GM12878 (cell line): ENCODE measurements at places on chromosomes 7 and 10. TPM values are rescaled to one million over a fixed set of nuclear protein-coding genes. Genes with fewer than 3 reads are reported as not detected.
A peak's percentile ranks its signal among the peaks of the same experiment; 100 is the strongest.

Gene AZGP1
- total RNA-seq: 0.64 and 1.1 TPM in 2 replicates

Gene GPR141
- total RNA-seq: 1.1 and 1.2 TPM in 2 replicates

Gene CYP3A7
- not detected in 2 replicates for total RNA-seq

Gene NCF1
- total RNA-seq: 144 and 146 TPM in 2 replicates

Gene TAS2R4
- total RNA-seq: 0.33 and 0.35 TPM in 2 replicates

Gene HOXA10
- total RNA-seq: not detected in 2 replicates

Gene RBP3
- total RNA-seq: not detected in 2 replicates

DNA sequence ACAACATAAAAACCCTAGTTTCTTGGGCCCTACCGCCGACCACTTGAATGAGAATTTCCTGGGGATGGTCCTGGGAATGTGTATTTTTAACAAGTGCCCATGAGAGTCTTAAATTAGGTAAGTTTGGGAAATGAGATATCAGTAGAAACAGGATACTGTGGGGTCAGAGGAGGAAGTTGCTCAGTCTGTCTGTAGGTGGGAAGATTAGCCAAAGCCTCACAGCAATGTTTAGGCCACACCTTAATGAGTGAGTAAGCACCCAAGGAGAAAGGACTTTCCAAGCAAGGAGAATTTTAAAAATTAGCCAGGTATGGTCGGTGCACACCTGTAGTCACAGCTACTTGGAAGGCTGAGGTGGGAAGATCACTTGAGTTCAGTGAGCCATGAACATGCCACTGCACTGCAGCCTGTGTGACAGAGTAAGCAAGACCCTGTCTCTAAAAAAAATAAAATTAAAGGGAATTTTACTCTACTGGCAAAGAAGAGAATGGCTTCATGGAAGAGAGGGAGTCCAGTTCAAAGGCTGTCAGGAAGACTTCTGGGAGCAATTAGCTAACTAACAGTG, 31.9 kb downstream of the PAPSS2 start:
- no peak for DNase-seq

- peak; percentile 72 for DNase-seq
Measured at GRCh38 chr10:61961278-61961677, 59.8 kb downstream of the ARID5B start.

- peak; percentile 34 for DNase-seq
Measured at GRCh38 chr10:58384095-58384494, 1.1 kb upstream of the TFAM start.

DNA sequence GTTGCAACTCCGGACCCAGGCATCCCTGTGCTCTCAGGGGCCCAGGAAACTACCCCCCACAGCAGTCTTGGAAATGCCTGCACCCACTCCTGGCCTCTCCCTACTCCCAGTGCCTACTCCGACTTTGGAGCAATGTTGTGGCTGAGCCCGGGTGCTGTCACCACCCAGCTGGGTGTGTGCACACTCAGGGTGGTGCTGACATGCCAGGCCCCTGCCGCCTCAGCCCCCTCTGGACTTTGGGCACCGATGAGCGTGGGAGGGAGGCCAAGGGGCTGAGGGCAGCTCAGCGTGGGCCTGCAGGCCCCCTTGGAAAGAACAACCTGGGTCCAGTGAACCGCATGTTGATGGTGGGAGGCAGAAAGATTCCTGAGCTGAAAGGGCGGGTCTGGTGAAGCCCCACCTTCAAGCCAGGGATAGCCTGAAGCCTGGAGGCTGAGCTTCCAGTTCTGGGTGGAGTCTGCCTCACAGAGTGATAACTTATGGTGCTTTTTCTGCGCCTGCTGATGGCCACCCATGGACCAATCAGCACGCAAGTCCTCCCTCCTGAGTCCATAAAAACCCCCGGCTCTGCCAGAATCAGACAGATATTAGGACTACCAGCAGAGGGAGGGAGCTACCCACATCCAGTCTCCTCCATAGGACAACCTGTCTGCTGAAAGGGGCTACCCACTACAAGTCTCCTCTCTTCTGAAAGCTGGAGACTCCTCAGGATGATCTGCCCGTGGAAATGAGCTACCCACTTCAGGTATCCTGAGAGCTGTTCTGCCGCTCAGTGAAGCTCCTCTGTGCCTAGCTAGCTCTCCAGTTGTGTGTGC, 380.4 kb upstream of the SORCS1 start:
- no peak for DNase-seq

DNA sequence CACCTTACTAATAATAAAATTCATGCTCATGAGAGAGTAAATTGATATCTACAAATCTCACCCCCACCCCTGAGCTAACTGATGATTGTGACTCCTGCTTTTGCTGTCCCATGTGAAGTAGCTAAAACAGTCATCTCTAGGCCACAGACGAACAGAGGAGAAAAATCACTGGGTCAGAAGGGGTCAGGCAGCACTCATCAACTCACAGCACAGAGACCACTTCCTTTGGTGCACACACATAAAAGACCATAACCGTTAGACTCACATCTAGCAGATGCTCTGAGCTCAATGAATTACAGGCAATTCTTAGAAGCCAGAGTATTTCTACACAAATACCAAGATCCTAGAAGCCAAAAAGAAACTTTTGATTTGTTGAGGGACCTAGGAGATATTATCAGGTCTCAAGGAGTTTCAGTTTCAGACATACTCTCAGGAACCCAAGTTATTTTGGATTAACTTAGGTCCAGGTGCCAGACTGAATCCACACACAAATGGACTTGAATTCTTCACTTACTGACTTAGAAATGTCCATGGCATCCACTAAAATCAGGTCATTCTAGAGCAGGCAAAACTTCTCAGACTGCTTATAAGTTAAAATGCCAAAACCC, 65.0 kb upstream of the TES start:
- DNase-seq: no peak

DNA sequence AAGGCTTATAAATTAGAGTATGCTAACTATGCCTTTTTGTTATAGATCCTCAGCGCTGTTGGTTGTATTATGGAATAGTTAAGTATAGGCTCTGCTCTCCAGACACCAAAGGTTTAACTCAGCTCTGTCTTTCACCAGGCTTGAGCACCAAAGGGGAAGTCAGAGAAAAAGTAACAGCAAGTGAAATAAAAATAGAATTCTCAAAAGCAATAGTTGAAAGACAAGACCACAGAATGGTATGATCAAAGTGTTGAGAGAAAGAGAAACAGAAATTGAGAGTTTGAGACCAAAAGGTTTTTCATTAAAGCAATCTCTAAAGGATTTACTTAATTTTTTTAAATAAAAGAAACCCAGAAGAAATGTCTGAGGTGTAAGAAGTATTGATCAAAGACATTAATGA, 529.8 kb upstream of the C7orf33 start:
- peak; percentile 15 for DNase-seq

DNA sequence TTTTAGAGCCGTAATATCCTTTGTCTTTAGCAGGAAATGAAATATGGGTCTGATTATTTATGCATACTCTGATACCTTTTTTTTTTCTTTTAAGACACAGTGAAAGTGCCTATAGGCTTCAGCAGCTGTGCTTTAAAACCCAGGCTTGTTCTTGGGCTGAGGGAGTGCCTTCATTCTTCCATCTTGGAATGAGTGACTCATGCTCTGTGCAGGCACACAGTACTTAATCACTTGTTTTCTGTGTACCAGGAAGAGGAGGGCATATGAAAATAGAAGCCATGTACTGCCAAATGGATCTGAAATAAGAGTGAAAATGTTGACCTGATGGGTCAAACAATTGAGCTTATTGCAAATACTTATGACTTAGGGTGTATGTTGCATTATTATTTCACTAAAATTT, 12.0 kb downstream of the INPP5F start:
- no peak for DNase-seq

DNA sequence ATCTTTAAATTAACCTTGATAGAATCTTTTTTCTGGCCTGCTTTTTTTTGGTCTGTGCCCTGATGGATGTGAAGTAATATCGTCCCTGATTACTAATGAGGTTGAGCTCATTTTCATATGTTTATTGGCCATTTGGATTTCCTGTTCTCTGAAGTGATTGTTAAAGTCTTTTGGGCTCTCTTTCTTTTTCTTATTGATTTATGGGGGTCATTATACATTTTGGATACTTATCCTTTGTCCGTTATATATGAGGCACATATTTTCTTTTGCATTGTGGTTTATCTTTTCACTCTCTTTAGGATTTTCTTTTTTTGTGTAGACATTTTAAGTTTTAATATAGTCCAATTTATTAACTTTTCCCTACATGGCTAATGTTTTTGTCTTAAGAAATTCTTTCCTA, 12.6 kb downstream of the SLK start:
- no peak for DNase-seq

- no peak for DNase-seq
Measured at GRCh38 chr7:34025600-34025999, 120.3 kb downstream of the BMPER start.

GRCh38 chr10:86728056-86728455, 28.4 kb upstream of the BMPR1A start:
- no peak for DNase-seq

GRCh38 chr7:27802999-27803398, 63.0 kb downstream of the TAX1BP1 start:
- DNase-seq: no peak

GRCh38 chr10:100972904-100973535, 3.7 kb downstream of the SEMA4G start:
- DNase-seq: no peak

DNA sequence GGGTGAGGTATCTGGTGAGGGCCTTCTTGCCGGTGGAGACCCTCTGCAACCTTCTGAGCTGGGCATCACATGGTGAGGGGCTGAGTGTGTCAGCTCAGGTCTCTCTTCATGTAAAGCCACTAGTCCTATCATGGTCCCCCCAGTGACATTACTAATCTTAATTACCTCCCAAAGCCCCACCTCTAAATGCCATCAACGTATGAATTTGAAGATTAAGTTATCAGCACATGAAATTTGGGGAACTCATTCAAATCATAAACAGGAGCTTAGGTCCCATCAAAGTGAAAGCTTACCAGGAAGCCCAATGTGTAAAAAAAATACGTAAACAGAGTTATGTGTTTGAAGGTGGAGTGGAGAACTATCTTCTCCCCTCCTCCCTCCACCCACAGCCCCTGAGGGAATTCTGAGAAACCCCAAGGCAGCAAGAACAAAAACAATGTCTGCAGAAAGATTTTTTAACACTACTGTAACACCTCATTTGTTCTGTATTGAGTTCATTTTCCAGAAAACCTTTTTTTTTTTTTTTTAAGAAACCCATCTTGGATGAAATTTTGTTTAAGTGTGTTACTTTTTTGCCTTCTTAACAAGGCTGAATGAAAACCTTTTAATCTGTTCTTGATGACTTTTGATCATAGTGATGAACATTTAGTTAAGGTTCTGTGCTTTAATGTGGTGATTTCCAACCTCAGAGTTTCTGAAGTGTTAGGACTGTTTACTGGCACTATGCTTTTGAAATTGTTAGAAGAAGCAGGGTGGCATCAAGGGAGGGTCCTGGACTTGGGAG, 19.1 kb upstream of the PCGF5 start:
- peak; percentile 68 for DNase-seq

- DNase-seq: no peak
Measured at GRCh38 chr7:148436135-148436534, 154.4 kb upstream of the C7orf33 start.

DNA sequence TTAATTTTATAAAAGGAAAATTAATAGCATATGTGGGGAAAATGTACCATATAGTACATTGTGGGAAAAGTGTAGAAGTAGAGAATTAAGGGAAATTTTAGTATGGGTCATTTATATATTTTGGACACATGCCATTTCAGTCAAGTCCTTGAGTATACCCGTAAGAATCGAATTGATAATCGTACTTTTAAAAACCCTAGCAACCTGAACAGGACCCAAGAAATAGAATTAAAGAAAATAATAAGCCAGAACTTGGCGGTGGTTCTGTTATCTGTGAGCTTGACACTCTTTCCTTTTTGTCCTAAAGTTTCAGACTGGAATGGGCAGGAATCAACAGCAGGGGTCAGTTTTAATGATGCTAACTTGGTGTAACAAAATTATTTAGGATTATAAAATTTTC, 221.0 kb downstream of the CDK14 start:
- no peak for DNase-seq

DNA sequence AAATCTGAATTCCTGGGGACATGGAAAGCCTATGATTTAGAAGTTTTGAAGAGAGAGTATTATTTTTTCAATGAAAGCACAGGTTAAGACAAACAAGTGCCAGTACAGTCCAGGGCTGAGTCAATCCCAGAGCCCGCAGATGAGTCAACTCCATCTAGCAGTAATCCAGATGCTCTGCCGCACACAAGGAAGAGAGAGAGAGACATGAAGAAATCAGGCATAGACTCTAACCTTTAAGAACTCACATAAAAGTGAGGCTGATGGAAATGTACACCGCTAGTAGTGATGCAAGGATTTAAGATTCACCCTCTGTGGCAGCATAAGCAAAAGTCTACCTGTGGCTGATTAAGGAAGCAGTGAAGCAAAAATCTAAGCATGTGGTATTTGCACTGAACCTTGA, 651.5 kb downstream of the TNS3 start:
- no peak for DNase-seq

- DNase-seq: no peak
Measured at GRCh38 chr10:66095610-66096009, 830.2 kb upstream of the LRRTM3 start.

DNA sequence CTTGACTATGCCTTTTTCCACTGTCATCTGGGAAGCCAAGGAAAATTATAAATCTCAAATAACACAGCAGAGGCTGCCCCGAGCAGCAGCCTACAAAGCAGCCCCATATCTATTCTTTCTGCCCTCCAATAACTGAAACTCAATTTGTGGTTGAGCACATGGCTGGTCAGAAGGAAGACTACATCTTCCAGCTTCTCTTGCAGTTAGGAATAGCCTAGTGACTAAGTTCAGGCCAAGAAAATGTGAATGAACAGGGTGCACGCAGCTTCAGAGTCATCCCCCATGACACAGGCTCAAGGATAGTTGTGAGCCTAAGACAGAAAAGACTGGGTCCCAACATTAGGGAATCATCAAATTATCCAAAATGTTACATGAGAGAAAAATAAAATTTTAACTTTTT, 42.3 kb downstream of the CHCHD3 start:
- DNase-seq: no peak

DNA sequence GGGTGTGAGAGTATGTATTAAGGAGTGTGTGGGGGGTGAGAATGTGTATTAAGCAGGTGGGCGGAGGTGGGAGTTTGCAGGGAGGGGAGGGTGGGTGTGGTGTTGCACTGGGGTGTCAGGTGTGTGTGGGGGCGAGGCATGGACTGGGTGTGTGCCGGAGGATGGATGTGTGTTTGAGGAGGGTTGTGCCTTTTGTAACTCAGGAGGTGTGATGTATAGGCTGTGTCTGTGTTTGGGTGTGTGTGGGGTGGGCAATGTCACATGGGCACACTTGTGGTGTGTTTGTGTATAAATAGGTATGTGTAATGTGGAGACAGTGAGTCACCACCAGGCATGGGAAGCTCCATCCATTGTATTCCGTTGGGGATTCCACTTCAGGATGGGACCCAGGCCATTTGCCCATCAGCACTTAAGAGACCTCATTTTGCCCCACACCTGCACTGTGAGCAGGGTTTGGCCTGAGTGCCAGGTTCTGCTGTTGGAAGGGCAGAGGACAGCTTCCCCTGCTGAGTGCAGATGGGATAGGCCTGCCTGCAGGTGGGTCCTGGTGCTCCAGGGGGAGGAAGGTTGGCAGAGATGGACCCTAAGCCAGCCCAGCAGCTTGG, 5.8 kb downstream of the UNC5B start:
- DNase-seq: no peak

GRCh38 chr10:48594803-48595538, 9.9 kb downstream of the ARHGAP22 start:
- DNase-seq: no peak
